ENCODE measurements at places on chromosomes 6 and 20. TPM values are rescaled to one million over a fixed set of nuclear protein-coding genes. Genes with fewer than 3 reads are reported as not detected.

The LPA gene
- total RNA-seq, result 0.02 TPM

The ARMC2 gene
- 2.8 TPM for total RNA-seq

The HLA-A gene
- total RNA-seq, result 118 TPM

The PAX1 gene
- total RNA-seq, result 0.05 TPM

The SLC22A1 gene
- total RNA-seq, result 2.5 TPM

The ZBTB46 gene
- total RNA-seq, result 0.66 TPM

The GABRR1 gene
- not detected for total RNA-seq

The MKKS gene
- total RNA-seq, result 19.7 TPM

The OPRL1 gene
- total RNA-seq, result 0.78 TPM

The TBC1D20 gene
- total RNA-seq, result 35.5 TPM

The CLDN20 gene
- not detected for total RNA-seq

Data from A549 treated with CORT108297 at 1 μM for 4 hours (cell line).